ENCODE measurements at places on chromosomes 3 and 15.
A peak's percentile ranks its signal among the peaks of the same experiment; 100 is the strongest.

GRCh38 chr3:77606372-77606771 lies 566.5 kb downstream of the ROBO2 start:
- no peak for DNase-seq

- no peak for DNase-seq
Measured at GRCh38 chr3:171862993-171863521, 19.9 kb downstream of the TMEM212 start.

DNA sequence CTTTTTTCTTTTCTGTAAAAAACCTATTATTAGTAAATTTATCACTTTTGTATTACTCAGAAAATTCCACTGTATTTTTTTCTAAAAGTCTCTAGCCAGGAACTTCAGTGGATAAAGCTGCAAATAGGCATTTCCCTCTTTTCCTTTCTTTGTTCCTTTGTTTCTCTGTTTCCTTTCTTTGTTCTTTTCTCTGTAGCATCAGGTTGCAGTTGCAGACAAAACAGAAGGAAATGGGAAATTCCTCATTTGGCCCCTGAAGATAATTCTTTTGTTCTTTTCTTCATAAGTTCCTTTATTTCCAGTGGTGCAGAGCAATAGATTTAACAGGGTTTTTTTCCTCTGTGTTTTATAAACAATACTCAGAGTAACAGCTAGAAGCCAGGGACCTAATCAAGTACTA lies 416.5 kb downstream of the TBL1XR1 start:
- no peak for DNase-seq

- DNase-seq = peak; percentile 25
Measured at GRCh38 chr15:88274553-88275460, 18.3 kb upstream of the NTRK3 start.

GRCh38 chr3:66738625-66739365 lies 238.0 kb upstream of the LRIG1 start:
- no peak for DNase-seq

DNA sequence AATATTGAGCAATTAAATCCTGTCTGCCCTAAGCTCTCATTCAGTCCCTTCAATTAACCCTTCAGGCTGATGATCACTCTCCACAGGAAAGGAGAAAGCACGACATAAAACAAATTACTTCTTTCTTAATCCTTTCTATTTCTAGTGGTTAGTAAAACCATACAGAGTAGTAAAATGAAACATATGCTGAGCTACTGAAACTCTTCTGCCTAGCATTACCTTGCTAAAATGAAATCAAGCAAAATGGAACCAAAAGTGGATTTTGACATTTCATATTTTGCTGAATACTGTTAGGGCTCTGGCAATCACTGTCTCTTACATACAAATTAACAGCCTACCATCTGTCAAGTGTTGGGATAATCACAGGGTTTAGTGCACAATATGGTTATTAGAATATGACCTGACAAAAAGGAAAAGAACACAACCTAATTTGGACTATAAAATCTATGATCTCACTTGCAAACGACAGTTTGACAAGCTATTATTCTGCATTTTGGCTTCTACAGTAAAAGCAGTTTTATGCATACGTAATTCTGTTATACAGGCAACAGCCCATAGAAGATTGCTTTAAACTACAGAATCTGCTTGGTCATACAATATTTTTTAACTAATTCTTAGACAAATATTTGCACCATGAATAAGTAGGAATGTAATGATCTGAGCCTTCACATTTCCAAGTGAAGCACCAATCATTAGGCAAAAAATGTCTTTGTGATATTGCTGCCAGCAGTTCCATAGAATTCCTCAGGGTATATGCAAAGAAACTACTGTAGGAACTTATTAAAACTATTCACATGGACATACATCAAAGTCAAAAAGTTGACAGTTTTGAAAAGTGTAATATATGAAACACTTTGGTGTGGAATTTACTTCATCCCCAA lies 105.0 kb downstream of the FHIT start:
- DNase-seq = no peak

- DNase-seq = no peak
Measured at GRCh38 chr3:54600441-54601204, 327.2 kb downstream of the LRTM1 start.

- DNase-seq = no peak
Measured at GRCh38 chr3:155880286-155880685, 9.8 kb downstream of the GMPS start.

DNA sequence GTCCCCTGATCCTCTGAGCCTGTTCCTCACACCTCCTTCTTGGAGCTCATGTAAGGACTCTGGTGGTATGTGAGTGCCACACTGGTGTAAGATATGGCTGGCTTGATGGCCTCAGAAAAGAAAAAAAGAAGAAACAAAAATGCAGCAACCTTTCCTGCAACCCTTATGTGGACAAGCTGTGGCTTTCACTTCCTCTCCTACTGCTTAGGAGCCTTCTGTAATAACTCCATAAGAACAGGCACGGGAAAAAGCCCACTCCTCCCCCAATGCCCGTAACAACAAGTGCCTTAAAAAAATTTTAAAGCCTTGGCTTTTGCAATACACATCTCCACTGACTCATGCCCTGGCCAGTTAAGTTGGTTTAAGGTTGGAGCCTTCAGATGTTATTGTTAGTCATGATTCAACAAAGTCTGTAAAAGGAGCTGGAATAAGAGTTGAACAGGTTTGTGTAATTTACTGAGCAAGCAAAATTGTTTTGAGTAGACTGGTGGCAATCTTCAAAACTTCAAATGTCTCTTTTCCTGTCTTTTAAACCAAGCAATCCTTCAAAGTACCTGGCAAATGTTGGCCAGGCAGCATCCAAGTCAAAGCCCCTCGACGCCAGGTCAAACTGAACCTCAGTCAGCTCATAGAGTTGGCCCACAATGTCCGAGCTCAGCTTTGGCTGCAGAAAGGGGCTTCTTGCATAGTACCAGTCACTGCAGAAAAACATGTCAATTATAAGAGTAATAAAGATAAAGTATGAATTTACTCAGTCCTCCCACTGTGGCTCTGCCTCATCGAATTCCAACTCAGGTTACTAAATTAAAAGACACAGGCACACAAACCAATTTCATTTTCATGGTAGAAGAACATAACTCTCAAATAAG lies 22.9 kb downstream of the FYCO1 start:
- no peak for DNase-seq

GRCh38 chr15:58631319-58631718 lies 118.2 kb downstream of the ADAM10 start:
- DNase-seq = no peak

- no peak for DNase-seq
Measured at GRCh38 chr3:52134761-52135160, 19.5 kb downstream of the POC1A start.

DNA sequence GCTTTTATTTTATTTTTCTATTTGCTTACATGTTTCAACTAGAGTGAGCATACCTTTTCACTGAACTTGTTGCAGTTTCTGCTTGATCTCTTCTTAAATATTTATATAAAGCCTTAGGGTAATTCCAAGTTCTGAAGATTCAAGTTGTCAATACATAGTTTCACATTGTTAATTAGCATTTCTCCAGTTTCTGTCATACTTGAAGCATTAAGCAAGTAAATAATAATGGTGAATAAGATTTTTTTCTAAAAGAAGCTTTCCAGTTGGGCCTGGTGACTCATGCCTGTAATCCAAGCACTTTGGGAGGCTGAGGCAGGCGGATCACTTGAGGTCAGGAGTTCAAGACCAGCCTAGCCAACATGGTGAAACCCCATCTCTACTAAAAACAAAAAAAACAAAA lies 53.9 kb downstream of the CALML4 start:
- DNase-seq = no peak

- DNase-seq = no peak
Measured at GRCh38 chr3:192881159-192881786, 36.4 kb downstream of the MB21D2 start.

DNA sequence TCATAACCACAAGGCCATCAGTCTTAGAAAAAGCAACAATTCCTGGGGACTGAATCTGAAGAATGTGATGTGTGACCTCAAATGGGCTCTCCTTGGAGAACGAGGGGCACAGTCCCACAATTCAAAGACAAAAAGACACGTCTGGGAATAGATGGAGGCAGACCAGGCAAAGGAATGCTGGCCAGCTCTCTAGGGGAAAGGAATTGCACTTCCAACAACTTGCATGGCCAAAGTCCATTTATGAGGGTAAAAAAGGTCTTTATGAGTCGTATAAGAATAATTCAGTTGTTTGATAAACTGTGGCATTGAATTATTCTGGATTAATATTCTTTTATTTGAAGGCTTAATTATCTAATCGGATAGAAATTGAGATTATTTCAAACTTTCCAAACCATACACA lies 180.5 kb upstream of the FEZF2 start:
- DNase-seq = no peak

DNA sequence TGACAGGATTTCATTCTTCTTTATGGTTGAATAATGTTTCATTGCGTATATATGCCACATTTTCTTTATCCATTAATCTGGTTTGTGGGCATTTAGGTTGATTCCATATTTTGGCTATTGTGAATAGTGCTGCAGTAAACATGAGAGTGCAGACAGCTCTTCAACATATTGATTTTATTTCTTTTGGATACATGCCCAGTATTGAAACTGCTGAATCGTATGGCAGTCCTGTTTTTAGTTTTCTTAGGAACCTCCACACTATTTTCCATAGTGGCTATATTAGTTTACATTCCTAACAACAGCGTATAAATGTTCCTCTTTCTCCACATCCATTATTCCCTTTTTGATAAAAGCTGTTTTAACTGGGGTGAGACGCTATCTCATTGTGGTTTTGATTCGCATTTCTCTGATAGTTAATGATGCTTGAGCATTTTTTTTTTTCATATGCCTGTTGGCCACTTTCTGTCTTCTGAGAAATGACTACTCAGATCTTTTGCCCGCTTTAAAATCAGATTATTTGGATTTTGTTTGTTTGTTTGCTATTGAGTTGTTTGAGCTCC lies 21.7 kb downstream of the AQP9 start:
- no peak for DNase-seq

- no peak for DNase-seq
Measured at GRCh38 chr15:34809186-34809585, 13.8 kb upstream of the ACTC1 start.

DNA sequence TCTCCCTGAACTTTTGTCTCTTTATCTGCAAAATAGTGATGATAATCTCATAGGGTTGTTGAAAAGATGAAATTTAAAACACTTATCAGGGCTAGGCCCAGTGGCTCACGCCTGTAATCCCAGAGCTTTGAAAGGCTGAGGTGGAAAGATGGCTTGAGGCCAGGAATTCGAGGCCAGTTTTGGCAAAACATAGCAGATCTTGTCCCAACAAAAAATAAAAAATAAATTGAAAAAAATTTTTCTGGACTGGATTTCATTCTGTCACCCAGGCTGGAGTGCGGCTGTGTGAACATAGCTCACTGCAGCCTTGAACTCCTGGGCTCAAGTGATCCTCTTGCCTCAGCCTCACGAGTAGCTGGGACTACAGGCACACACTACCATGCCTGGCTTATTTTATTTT lies 29.6 kb downstream of the LMLN start:
- DNase-seq = no peak

DNA sequence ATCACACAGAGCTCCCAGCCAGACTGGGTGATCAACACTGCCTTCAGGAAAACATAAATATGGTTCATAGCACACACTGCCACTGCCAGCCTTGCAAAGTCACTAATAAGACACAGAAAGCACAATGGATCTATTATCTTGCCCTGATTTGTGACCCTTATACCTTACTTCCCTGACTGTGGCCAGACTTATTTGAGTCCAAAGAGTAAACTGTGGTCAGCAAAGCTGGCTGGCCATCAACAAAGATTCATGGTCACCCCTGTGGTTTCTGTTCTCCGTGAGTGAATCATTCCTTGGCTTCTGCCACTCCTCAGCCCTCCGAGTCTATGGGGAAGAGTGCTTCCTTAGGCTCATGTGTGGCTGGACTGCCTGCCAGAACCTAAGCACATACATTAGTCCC lies 437.7 kb downstream of the RAP2B start:
- DNase-seq = no peak

DNA sequence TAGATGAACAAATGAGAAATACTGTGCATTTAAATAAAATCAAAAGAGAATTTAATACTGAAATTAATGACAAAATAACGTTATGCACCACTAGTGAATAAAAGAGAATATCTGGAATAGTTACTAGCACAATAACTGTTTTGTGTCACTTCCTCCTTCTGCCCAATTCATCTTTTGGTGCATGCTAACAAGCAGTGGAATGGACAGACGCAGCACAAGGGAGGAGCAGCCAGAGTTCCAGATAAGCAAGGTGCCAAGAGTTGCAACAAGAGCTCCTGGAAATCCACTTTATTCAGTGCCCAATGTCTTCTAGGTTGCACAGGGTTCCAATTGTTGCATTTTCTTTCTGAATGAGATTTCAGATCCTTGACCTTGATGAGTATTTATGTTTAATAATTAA lies 66.5 kb upstream of the PLXND1 start:
- DNase-seq = no peak

DNA sequence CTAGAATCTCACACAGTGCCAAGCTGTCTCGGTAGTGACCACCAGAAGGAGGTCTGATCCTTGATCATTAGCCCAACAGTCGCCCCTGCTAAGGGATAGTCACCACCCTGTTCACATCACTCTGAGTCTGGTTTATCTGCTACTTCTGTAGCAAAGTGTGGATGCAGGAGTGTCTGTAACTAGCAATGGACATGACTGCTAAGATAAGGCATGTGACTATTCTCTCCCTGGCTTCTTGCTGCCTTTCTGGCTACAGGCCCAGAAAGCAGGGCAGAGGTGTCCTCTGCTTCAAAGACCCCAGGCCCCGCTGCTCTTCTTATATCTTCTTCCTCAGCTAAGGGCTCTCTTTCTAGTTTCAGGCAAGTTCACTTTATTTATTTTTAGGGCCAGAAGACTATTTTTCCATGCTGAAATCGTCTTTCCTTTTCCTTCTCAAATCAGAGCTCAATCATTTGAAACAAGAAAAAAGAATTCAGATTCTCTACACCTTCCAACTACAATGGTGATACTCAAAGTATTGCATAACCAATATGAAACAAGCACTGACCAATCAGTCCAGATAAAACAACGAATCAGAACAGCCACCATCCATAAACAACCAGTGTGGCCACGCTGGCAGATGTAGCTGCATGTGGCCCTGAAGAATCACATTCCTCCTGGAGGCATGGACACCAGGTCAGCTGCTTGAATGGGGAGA lies 8.0 kb upstream of the KNG1 start:
- DNase-seq = no peak

DNA sequence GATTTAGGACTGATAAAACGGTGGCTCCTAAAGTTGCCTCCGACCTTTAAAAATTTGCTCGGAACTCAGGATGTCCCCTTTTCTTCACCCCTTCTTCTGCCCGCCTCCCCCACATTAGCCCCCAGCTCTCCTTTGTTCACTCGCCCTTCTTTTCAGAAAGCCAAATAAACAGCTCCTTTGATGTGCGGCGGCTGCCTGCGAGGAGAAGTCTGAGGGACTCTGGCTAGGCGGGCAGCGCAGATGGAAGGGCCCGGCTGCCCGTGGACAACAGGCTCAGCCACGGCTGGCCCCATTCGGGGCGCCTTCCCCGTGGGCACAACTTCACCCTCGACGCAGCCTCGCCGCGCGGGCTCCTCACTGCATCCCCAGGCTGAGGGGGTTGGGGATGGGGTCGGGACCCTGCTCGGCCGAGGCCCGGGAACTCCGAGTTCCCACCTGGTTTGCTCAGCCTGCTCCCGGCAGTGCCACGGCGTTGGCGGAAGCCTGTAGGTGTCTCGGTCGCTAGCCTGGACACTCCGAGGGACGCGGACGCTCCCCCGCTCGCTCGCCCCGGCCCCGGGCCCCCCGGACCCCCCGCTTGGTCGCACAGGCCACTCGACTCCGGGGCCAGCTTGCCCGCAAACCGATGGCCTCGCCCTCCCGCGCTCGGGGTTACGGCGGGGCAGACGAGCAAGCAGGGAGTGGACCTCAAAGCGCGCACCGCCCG lies 897 bp upstream of the TLE3 start:
- DNase-seq = peak; percentile 52

Measured in GM06990 (cell line).